ENCODE measurements at places on chromosomes 3 and 15. TPM values are rescaled to one million over a fixed set of nuclear protein-coding genes. Genes with fewer than 3 reads are reported as not detected.

The LRRN1 gene
- total RNA-seq = not detected

The CHRNA7 gene
- total RNA-seq = 0.20 TPM

The AHSG gene
- total RNA-seq = not detected

The EPHB1 gene
- 1.4 TPM for total RNA-seq

The SYNM gene
- 414 TPM for total RNA-seq

The GASK1A gene
- 0.75 TPM for total RNA-seq

The HRG gene
- not detected for total RNA-seq

The TMPRSS7 gene
- total RNA-seq = not detected

The FRG2C gene
- total RNA-seq = not detected

The NT5DC2 gene
- total RNA-seq = not detected

The ITPR1 gene
- 39.6 TPM for total RNA-seq

The C3orf49 gene
- total RNA-seq = not detected

The ARHGEF26 gene
- total RNA-seq = 13.3 TPM

The PCCB gene
- total RNA-seq = 5.2 TPM

The ITIH1 gene
- total RNA-seq = not detected

The ARL6 gene
- total RNA-seq = 1.9 TPM

The FSIP1 gene
- total RNA-seq = not detected

The C3orf62 gene
- 6.5 TPM for total RNA-seq

The AVEN gene
- 4.9 TPM for total RNA-seq

The NME9 gene
- not detected for total RNA-seq

The SLC28A2 gene
- total RNA-seq = 7.6 TPM

The WDR72 gene
- 0.14 TPM for total RNA-seq

The WDR93 gene
- not detected for total RNA-seq

The WNT5A gene
- 15.9 TPM for total RNA-seq

The ZFAND6 gene
- total RNA-seq = 86.7 TPM

The SPATA12 gene
- not detected for total RNA-seq

The HIGD2B gene
- not detected for total RNA-seq

The CP gene
- total RNA-seq = 0.80 TPM

The KLHL6 gene
- 3.4 TPM for total RNA-seq

The ARGFX gene
- total RNA-seq = not detected

The CADM2 gene
- 2.2 TPM for total RNA-seq

The CHRFAM7A gene
- total RNA-seq = 0.96 TPM

The CLASP2 gene
- 50.0 TPM for total RNA-seq

The NCKIPSD gene
- 50.0 TPM for total RNA-seq

The GOLGA8J gene
- not detected for total RNA-seq

The MINAR1 gene
- 0.40 TPM for total RNA-seq

The POTEB gene
- total RNA-seq = not detected

The GABRA5 gene
- total RNA-seq = not detected

The TPRG1 gene
- total RNA-seq = 2.3 TPM

The SV2B gene
- total RNA-seq = 0.27 TPM

The SLC28A1 gene
- total RNA-seq = not detected

The MUC20 gene
- 65.9 TPM for total RNA-seq

The NR1I2 gene
- 96.7 TPM for total RNA-seq

The FOXL2 gene
- not detected for total RNA-seq

The GPR171 gene
- 6.8 TPM for total RNA-seq

The SH3GL3 gene
- not detected for total RNA-seq

The CDHR4 gene
- total RNA-seq = not detected

The MCF2L2 gene
- 0.20 TPM for total RNA-seq

The OXSM gene
- total RNA-seq = 5.0 TPM

The GABRG3 gene
- total RNA-seq = not detected

The IL17RB gene
- 36.5 TPM for total RNA-seq

The ARIH2 gene
- total RNA-seq = 82.6 TPM

The P2RY13 gene
- total RNA-seq = 0.40 TPM

The SPESP1 gene
- total RNA-seq = 2.5 TPM

The GOLGA6D gene
- not detected for total RNA-seq

The SECISBP2L gene
- 27.7 TPM for total RNA-seq

The MESP2 gene
- 0.96 TPM for total RNA-seq

The SEMA7A gene
- 1.4 TPM for total RNA-seq

The MUC4 gene
- 152 TPM for total RNA-seq
